ENCODE measurements at places on chromosomes 2 and 18.

- no peak for DNase-seq
Measured at GRCh38 chr2:159562248-159562647, 54.1 kb downstream of the BAZ2B start.

DNA sequence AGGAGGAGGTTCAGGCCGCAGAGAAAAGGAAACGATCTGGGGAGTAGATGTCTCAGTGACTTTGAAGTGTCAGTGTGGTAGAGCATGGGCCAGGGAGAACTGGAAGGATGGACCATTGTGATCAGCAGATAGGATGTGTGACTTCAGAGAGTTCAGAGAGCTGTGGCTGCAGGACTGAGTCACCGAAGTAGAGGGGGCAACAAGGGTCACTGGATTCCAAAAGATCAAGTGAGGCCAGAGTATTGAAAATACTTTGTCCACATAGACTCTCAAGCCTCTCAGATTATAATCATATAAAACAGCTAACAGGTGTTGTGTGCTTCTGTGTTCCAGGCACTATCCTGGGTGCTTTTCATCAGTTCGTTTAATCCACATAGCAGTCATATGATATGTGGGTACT is 99.4 kb downstream of the CRIM1 start:
- DNase-seq: no peak

DNA sequence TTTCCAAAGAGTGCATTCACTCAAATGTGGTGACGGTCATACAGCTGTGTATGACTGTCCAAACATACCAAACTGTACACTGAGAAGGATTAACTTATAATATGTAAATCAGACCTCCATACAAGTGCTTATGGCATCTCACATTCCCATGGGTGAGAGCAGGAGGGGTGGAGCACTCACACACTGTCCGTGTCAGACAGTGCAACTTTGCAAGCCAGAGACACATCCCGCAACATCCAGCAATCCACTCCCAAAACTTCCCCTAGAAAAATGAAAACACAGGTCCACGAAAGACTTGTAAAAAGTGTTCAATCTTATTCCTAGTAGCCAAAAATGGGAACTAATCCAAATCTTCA is 36.4 kb downstream of the FAM168B start:
- no peak for DNase-seq

DNA sequence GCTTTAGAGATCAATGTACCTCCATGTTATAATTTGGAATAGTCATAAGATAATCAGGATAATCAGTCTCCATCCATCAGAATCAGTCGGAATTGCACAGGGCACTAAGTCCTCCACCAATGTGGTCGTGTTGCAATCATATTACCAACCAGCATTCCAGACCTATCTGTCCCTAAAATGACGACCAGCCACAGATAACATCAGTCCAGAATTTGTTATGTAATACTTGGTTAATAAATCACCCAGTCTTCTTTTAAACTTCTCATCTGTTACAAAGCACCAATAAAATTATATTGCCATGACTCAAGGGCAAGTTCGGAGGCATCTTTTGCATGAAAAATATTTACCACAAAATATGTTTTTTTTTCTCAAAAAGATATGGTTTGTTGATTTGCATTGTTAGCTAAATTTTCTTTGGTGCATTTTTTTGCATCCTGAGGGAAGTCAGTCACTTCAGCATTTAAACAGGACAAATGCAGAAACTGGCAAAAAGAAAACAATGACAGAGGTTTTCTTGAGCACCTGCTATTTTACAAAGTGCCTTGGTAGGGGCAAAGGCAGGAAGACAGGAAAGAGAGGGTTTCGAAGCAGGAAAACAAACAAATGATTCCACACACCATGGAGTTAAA is 29.3 kb downstream of the PIEZO2 start:
- no peak for DNase-seq

- DNase-seq: no peak
Measured at GRCh38 chr2:137048455-137048854, 283.1 kb downstream of the THSD7B start.

DNA sequence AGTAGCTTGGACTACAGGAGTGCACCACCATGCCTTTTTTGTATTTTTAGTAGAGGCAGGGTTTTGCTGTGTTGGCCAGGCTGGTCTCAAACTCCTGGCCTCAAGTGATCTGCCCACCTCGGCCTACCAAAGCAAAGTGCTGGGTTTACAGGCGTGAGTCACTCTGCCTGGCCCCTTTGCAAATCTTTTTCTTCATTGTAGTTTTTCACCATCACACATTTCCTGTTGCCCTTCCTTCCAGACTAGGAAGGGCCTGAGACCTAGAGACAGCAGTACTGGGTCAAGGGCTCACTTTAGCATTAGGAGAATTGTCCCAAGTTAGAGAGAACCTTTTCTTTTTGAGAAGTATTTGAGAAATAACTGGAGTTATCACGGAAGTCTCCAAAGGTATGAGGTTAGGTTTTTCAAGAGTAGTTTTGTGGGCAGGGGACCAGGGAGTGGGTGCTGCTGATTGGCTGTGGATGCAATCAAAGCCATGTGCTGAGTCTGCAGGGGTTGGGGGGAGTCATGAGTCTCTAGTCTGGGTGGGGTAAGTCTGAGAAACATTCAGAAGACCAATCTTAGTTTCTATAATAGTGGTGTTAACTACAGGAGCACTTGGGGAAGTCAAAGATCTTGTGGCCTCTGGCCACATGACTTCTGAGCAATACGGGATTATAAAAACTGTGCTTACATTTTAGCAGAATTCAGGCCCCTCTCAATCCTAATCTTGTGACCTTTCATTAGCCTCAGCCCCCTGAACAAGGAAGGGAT is 23.7 kb downstream of the B3GNT2 start:
- DNase-seq: no peak

DNA sequence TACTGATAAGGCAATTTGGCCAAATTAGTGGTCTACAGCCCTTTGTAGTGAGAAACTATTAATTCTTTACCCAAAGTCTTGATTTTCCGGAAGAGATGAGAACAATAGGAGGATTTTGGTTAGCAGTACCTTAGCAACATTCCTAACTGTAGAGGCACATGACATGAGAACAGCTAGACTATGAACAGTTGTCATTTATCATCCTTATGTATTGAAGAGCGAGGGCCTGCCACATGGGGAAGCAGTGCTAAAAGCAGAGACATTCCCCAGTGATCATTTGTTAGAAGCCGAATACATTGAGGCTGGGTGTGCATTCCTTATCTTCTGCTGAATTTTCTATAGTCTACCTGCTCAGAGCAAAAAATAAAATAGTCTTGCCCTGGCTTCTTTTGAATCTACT is 65.2 kb downstream of the RBBP8 start:
- no peak for DNase-seq

GRCh38 chr2:10329880-10330699 is 27.4 kb downstream of the HPCAL1 start:
- DNase-seq: no peak

GRCh38 chr2:125386074-125386473 is 1269.9 kb upstream of the GYPC start:
- DNase-seq: no peak

- DNase-seq: no peak
Measured at GRCh38 chr2:23904215-23904614, 22.7 kb downstream of the ATAD2B start.

DNA sequence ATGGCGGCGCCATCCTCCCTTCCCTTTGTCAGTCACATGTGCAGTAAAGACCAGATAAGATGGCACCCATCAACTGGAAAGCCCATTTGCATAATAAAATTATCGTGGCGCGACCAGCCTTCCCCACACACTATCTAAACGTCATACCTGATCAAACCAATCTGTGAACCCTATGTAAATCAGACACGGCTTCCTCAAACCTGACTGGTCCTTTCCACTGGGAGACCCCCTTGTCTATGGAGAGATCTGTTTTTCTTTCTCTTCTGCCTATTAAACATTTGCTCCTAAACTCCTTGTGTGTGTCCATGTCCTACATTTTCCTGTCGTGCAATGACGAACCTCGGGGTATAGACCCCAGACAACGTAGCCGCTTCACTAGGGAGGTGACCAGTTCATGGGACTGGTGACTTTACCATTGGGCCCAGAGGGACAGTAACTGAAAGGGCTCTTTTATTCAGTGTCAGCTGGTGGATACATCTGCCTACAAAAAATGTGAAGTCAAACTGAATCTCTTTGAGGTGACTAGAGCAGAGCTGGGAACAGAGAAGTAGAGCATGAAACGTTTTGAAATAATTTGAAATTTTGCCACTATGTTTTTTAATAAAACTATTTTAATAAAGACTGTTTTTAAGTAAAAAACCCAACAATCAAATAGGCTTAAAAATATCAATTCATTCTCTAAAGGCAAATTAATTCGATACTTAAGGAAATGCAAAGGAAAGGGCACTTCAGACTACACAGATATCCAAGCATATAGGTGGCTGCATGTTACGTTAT is 87.5 kb downstream of the SOCS6 start:
- no peak for DNase-seq

DNA sequence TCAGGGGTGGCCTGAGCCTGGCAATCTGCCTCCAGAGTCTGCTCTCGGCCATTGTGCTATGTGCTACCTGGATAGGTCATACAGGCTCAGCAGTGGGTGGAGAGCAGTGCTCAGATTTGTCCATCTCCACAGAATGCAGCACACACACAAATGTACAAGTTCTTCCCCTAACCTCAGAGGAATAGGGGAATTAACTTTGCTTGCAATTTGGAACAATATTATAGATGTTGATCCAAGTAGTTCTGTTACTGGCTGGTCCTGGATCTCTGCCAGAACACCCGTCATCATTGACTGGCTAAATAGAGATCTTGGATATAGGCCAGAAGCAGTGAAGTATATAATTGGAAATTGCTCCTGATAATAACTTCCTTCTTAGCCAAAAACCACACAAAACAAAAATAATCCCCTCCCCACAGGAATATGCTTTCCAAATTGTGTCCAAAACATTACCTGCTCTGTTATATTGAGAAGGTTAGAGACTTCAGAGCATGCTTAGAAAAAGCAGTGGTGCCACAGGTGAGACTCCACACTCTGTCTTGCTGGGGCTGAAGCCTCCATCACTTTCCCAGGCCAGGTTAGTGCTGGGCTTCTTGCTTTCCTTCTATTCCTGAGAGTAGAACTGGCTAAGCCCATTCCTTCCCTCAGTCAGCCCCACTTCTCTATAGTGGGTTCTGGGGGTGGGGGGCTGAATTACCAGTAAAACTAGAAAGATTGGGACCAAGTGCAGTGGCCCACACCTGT is 38.8 kb downstream of the NCAPH start:
- DNase-seq: no peak

GRCh38 chr2:27095745-27096651 is 9.4 kb downstream of the KHK start:
- no peak for DNase-seq

GRCh38 chr2:117718048-117718447 is 96.4 kb upstream of the DDX18 start:
- no peak for DNase-seq

DNA sequence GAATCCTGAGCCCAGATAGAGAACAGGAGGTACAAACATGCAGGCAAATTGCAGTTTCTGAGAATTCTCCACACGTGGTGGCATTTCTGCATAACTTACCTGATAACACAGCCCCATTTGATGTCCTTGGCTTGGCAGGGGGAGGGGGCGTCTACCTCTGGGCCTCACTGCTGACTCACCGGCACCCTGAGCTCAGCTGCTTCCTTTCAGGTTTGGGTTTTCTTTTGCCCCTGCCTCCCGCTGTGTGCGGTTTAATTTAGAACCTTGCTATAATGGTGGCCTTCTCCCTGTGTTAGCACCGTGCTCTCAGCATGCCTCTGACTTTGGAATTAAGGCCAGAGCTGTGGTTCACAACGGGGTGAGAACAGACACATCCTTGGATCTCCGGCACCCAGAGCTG is 4.4 kb downstream of the CTIF start:
- no peak for DNase-seq

DNA sequence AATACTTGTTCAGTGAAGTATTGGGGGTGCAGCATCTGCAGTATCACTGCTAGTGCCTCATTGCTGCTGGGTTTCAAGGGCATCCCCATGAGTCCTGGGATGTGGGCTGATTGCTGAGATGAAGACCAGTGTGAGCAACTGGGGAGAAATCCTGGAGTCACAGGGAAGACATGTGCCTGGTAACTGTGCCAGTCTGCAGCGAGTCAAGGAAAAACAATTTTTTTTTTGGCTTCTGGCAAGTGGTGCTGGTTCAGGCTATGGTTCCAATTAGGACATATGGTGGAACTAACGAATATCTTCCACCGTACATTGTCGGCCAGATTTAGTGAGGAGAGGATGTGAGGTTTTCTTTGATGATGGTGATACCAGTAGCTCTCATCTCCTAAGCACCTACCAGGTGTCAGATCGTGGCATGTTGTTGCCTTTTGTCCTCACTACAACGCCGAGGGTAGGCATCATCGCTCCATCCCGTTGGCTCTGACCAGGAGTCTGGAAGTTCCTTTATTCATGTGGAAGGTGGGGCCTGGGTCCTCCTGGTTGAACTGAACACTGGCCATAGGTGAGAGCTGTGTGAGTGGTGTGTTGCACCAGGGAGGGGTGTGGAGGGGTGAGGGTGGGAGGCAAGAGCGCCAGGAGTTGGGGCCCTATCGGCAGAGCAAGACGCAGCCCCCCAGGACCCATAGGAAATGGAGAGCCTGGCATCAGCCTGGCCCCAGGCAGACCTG is 118.0 kb upstream of the HS6ST1 start:
- no peak for DNase-seq

DNA sequence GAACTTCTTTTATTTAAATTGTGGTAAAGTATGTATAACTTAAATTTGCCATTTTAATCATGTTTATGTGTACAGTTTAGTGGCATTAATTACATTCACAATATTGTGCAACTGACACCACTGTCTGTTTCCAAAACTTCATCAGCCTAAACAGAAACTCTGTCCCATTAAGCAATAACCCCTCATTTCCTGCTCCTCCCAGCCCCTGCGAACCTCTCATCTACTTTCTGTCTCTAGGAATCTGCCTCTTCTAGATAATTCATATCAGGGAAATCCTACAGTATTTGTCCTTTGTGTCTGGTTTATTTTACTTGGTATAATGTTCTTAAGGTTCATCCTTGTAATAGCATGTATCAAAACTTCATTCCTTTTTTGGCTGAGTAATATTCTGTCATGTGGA is 75.1 kb downstream of the BOLA3 start:
- DNase-seq: no peak

- no peak for DNase-seq
Measured at GRCh38 chr2:121608967-121609366, 40.3 kb downstream of the CLASP1 start.

DNA sequence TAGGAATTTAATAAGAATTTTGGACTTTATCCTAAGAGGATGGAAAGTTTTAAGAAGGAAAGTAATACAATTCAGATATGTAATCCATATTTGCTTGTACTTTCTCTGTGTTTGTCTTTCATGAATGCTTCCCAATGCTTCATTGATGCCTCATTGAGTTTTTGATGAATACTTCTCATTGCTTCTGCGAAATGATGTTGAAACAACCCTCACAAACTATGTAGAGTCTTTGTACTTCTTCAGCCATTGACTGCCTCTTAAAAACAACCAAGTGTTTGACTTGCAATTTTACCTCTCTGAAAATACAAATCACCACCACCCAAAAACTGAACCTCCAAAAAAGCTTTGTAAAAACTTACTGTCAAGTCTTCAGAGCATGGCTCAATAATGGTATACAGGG is 424.1 kb downstream of the ERBB4 start:
- DNase-seq: no peak

- DNase-seq: no peak
Measured at GRCh38 chr2:192245329-192245728, 50.6 kb upstream of the TMEFF2 start.

Data from activated CD4-positive, CD25-positive, alpha-beta regulatory T cell (primary cell).